ENCODE measurements at places on chromosomes 6 and 20.

- no peak for DNase-seq
Observed at GRCh38 chr6:36720251-36721141, 22.9 kb downstream of the RAB44 start.

DNA sequence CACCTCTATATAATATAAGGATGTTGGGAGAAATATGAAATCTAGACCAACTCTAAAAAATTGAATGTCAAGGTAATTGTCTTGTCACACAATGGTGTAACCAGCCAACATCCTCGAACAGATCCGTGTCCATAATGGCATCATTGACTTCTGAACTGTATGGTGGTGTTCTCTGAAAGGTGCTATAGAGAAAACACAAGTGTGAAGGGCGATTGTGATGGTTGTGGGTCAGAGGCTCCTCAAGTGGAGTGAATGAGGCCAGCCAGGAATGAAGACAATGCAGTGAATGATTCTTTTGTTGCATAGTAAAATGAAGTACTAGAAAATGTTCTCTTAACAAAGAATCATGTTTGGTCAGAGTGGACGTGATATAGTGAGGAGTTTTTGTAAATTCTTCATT is 58.3 kb downstream of the CARMIL1 start:
- no peak for DNase-seq

DNA sequence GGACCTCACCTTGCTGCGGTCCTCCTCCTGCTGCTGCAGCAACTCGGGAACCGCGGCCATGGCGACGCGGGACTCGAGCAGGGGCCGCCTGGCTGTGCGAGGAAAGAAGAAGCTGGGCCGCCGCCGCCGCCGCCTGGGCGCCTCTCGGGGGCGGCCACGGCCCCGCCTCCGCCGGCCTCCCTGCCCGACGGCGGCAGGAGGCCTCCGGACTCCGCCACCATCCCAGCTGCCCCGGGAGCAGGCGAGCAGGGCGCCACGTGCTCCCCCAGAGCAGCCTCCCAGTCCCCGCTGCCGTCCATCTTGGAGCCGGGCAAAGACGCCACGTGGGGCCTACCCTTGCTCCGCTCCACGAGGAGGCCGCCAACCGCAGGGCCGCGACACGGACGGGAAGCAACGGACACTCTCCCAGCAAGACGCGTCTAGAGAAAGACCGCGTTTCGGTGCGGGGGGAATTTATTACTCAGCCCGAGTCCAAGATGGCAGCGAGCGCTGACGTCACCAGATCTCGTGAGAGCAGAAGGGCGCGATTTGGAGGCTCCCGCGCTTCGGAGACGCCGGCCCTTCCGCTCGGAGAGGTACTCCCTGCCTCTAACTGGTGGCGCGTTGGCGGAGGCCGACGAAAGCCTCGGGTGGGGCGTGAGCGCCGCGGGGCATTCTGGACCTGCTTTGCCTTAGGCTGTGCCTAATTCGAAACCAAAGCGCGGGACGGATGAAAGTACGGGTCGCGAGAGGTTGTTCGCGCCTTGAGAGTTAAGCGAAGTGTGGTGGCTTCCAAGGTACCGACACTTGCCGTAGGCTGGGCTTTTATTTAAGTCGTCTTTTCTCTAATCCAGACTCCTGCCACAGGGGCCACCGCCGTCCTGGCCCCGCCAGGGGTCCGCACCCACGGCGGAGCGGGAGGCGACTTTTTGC is at the start of the genes MGME1 and SNX5:
Gene MGME1 (plus strand): TSS at position 653 of the 912 bp plus-strand sequence. CDS start 842 bp downstream, outside the sequence.
Gene SNX5 (minus strand): TSS at position 429 of the 912 bp plus-strand sequence. CDS start 369 bp downstream, at position 60.
- DNase-seq = peak; percentile 98

GRCh38 chr6:68975816-68976215 is 340.7 kb downstream of the ADGRB3 start:
- no peak for DNase-seq

DNA sequence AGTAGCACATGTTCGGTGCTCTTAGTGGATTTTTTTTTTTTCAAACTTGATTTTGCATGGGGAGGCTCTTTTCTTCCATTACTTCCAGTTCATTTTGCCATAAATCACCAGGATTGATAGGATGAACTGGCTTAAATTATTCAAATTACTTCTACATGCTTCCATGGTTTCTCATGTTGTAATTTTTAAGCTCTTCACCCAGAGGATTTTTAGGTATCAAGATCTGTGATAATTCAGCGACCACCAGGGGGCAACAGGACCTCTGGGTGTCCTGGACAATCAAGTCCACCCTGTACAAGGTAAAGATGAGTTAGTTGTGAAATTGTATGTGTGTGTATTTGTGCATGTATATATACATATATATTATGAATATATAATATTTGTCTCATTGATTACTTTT is 4.2 kb upstream of the EPHA7 start:
- DNase-seq = peak; percentile 47

GRCh38 chr20:46670585-46671584 is 18.4 kb downstream of the TP53RK start:
- DNase-seq = no peak

GRCh38 chr6:20811109-20811761 is 277.0 kb downstream of the CDKAL1 start:
- DNase-seq = no peak

- no peak for DNase-seq
Observed at GRCh38 chr6:38387461-38387860, 252.3 kb downstream of the BTBD9 start.

DNA sequence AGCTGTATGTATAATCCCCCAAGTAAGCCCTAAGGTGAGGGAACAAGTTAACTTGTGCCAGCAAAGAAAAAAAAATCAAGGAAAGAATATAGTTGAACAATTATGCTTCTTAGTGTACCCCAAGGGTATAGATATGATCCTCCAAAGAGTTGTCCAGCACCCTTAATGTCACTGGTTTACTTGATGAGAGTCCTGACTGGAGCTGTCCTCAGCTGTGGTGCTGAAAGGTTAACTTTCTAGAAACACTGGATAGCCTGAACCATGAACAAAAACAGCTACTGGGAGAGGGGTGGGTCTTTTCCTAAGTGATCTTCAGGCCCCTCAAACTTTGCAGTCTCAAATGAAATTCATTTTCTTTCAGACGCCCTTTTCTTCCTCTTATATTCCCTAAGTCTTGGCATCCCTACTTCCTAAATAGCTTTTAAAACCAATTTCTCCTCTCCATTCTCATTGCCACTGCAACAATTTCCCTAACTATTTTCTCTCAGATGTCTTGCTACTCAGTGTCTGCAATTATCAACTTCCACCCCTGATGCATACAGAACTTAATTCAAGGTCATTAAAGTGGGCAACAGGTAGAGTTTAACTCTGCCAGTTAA is 83.5 kb upstream of the PROKR2 start:
- peak; percentile 32 for DNase-seq

DNA sequence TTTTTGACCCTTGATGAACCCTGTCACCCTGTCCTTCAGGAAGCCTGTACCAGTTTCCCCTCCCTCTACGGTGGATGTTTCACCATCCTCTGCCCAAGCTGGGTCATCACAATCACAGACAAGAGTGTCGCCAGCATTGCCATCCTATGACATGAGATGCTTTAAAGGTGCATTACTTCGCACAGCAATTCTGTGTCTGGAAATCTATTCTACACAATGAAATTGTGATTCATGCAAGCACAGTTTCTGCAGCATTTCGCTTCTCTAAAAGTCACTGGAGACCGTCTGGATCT is 2.5 kb upstream of the ULBP2 start:
- no peak for DNase-seq

DNA sequence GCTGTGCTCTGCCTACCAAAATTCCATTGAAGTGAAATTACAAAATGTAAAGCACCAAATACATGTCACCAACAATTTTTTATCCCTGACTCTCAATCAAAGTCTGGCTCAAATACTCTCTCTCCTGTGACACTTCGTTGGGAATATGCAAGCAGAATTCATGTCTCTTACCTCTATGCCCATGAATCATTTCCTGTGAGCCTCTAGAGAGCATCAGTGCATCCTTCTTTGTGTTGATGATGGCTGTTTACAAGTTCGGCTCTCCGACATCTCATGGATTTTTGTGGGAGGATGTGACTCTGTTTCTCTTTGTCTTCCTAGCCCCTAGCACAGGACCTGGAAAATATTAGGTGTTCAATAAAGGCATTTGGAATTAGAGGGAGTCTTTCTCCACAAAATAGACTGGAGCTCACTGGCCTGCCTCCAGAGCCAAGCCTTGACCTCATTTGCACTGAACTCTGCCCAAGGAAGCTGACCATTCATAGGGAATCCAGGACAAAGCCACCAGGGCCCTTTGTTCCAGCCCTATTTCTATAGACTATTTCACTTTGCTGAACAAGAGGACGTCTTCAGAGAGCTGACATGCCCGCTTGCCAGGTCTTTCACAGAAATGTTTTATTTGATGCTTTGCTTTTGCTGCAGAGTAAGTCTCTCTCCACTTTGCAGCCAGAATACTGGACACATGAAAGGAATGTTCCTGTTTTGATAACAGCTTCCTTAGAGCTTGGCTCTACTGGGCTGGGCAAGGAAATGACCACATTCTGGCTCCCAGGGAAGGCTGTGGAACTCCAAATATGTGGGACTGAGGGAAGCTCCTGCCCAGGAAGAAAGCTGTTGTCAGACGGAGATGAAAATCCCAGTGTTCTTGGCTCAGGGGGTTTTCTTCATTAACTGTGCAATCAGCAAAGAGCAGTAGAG is 194.5 kb upstream of the CDYL start:
- no peak for DNase-seq

- no peak for DNase-seq
Observed at GRCh38 chr20:63843222-63843621, 12.2 kb upstream of the ZBTB46 start.

DNA sequence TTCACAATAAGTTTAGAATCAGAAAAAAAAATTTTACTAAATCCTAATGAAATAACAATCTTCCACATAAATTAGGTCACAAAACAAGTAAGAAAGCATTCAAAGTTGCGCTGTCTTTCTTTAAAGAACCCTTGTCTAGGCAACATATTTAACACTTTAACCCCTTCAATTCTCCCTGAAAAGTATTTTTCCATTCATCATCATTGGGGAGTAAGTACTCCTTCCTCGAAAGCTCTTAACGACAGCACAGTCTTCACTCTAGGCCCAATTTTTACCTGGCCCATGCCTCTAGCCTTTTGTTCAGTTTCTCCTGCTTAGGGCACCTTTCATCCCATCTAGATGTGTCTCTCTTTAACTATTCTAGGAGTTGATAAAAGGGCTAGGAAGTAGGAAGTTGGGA is 2.6 kb downstream of the TSPYL1 start:
- DNase-seq = no peak

- DNase-seq = no peak
Observed at GRCh38 chr6:112179631-112180030, 74.7 kb downstream of the LAMA4 start.

- DNase-seq = no peak
Observed at GRCh38 chr6:4487538-4487937, 288.7 kb upstream of the CDYL start.

- no peak for DNase-seq
Observed at GRCh38 chr6:24919056-24919892, 16.5 kb downstream of the RIPOR2 start.

- no peak for DNase-seq
Observed at GRCh38 chr6:109261811-109262210, 120.5 kb downstream of the CD164 start.

DNA sequence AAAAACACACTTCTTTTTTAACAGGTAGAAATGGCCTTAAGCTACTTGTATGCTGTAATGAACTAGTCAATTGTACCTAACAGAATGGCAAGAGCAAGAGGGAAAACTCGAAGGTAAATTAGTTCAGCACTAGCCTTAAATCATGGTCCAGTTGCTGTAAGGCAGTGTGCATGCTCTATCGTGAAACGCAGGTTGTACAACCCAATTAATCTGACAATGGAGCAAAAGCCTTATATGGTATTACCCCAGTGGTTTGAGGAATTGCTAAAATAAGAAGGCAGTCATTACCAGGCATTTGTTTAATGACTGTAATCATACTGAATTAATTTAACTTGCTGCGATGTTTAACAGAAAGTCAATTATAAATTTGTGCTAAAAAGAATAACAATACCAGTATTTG is 69.3 kb upstream of the SOX4 start:
- no peak for DNase-seq

DNA sequence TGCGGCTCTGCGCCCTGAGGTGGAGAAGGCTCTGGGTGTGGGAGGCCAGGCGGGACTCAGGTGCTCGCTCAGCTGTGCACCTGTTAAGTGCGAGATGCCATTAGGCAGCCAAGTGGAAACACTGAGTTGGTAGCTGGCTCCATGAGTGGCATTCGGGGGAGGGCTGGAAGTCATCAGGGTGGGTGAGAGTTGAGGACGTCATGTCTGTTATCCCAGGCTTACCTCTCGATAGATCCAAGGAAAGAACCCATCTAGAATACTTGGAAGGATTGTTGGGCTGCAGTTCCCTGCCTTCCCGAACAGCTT is 41.3 kb downstream of the TAF8 start:
- no peak for DNase-seq

- no peak for DNase-seq
Observed at GRCh38 chr6:38460186-38460585, 179.5 kb downstream of the BTBD9 start.

GRCh38 chr6:139131736-139132280 is 3.1 kb upstream of the HECA start:
- DNase-seq = no peak

DNA sequence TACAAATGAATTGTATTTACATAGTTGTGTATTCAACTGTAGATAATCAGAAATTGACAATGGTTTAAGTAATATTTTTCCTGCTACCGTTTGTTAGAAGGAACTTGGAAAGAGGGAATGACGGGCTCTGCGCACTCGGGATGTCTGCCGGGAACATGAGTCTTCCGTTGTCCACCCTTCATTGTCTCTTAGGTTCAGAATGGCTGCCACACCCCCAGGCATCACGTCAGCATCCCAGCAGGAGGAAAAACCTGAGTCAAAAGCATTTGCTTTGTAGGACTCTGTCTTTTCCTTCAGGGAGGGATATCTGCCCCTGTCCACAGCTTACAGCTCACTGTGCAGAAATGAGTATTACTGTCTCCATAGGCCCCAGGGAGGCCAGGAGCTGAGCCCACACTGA is 331.2 kb downstream of the THBS2 start:
- DNase-seq = no peak

DNA sequence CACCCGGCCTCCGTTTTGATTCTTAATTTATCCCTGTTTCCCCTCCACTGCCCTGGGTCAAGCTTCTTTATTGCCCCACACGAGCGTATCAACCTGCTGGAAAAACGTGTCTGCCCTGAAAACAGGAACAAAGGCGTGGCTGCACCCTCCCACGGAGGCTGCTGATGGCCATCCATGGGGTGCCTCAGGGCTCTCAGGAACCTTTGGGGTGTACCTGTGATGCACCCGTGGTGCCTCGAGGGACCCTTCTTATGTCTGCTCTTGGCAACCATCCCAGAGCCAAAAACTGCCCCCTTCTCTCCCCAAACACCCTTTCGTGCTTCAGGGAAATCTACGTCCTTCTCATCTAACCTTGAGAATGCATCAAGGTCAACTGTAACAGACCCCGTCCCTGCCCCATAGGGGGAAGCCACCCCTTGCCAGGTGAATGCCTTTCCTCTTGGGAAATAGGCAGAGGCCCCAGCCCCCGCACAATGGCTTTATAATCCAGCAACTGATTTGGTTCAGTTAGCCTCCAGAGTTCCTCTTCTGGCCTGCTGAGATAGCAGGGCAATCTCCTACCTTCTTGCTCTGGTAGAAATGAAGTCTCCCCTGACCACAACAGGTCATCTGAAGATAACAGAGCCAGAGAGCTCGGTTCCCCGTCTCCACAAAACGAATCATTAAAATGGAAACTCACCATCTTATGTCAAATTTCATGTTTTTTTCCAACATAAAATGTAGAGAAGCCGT is 29.4 kb downstream of the PSMG4 start:
- no peak for DNase-seq
